HS-5 (cell line): ENCODE measurements at places on chromosomes 16 and 17.

- no peak for DNase-seq
These were observed 58.7 kb upstream of the NOL11 start for GRCh38 chr17:67659028-67659427.

DNA sequence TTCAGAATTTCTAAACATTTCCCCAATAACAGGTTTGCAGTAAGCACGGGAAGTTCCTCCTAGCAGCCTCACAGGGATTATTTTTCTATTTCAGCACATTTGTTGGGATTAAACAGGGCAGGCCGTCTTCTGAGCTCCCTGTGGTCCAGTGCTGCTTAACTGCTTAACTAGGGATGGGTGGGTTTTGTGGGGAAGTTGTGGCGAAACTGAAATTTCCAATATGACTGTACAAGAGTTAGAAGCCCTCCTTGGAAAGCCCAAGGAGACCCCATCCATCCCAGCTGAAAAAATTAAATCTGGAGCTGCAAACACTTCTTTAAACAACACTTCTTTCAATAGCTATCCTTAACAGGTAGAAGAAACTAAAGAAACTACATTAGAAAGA is 22.2 kb downstream of the FAM117A start:
- DNase-seq, result no peak

GRCh38 chr17:75641343-75641742 is 8.1 kb downstream of the SMIM5 start:
- DNase-seq, result no peak

- DNase-seq, result no peak
These were observed 818 bp upstream of the NRN1L start for GRCh38 chr16:67883872-67884261.
